ELR (cell line): ENCODE measurements at places on chromosomes 1 and 21.

GRCh38 chr21:45854690-45855247 lies 126.8 kb upstream of the COL6A1 start:
- no peak for DNase-seq

GRCh38 chr1:55378582-55378981 lies 163.4 kb upstream of the USP24 start:
- no peak for DNase-seq

GRCh38 chr1:234246638-234247116 lies 126.6 kb upstream of the COA6 start:
- DNase-seq = no peak

GRCh38 chr1:101299710-101300109 lies 62.9 kb downstream of the S1PR1 start:
- DNase-seq = no peak

DNA sequence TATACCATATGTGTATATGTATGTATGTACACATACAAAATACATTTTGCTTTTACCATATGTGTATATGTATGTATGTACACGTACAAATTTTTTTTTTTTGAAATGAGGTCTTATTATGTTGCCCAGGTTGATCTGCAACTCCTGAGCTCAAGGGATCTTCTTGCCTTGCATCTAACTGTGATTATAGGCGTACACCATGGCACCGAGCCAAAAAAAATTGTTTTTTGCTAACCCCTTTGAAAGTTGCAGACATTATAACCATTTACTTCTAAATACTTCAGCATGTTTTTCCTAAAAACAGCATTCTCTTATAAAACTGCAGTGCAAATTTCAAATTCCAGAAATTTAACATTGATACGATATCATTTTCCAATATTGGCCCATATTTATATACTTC lies 147.0 kb downstream of the POU2F1 start:
- no peak for DNase-seq

DNA sequence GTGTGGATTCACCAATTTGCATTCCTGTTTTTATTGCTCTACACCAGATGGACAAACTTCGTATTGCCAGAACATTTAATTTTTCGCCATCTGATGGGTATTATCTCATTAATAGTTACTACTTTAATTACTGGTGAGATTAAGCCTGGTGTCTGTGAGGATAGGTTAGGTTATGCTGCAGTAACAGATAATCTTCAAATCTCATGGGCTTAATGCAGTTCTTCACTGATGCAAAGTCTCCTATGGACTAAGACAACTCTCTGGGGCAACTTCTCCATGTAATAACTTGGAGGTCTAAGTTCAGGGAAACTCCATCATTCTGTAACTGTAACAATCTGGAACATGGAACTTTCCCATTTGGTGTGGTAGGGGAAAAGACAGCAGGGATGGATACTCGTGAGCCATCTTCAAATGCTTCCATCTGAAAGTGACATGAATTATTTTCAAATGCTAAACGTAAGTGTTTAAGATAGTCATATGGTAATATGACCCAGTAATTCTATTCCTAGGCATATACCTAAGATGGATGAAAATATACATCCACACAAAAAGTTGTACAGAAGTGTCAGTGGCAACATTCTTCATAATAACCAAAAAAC lies 111.6 kb downstream of the LEPR start:
- no peak for DNase-seq

GRCh38 chr21:44918581-44919033 lies 2.1 kb downstream of the ITGB2 start:
- no peak for DNase-seq

GRCh38 chr1:195806060-195806459 lies 802.2 kb downstream of the KCNT2 start:
- DNase-seq = no peak

DNA sequence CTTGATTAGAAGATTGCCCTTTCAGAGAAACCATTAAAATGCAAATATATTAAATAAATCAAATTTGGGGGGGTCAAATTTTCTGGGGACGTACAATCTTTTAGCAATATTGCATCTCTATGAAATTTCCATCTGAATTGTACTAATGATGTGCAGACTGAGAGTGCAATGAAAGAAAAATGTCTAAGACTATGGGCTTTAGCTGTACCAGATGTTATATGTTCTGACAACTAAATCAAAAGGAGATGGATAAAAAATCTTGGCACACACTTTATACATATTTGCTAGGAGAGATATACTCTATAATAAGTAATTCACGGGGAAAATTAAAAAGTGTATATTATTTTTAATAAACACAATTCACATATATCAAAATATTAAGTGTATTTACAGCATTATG lies 13.0 kb upstream of the PLPPR5 start:
- DNase-seq = no peak

DNA sequence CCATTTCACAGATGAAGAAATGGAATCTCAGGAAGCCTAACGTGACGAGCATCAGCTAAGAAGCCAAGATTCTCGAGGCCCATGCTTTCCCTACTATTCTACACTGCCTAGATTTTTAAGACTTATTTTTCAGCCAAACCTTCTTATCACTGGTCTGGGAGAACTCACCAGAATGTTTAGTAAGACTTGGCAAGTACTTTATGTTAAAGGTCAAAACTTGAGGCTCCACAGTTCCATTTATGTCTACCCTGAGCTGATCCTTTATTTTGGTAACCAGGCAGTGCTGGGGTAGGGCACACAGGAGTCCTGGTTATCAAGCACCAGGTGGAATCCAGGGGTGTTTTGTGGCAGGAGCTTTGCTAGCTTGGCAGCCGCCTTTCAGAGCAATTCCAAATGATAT lies 16.8 kb downstream of the PLXNA2 start:
- no peak for DNase-seq

DNA sequence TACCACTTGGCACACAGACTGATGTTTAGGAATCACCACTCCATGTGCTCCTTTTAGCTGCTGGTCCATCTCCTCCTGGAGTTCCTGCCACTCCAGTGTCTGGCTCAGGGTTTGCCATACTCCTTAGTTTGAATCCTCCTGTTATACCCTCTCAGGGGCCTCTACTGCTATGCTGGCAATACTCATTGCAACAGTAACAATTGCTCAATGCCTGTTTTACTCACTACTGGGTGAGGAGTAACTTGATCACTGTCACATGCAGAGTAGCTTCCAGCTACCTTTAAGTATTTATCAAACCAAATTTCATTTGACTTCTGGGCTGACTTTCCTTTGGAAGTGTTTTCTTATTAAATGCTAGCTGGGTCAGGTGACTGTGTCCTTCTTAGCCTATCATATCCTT lies 107.2 kb upstream of the WLS start:
- DNase-seq = peak; percentile 27

- DNase-seq = no peak
Observed at GRCh38 chr1:232876506-232877364, 71.5 kb downstream of the MAP10 start.

- no peak for DNase-seq
Observed at GRCh38 chr1:222098404-222098803, 356.5 kb upstream of the DUSP10 start.

- peak; percentile 76 for DNase-seq
Observed at GRCh38 chr1:152459596-152460528, 45.8 kb upstream of the CRNN start.

DNA sequence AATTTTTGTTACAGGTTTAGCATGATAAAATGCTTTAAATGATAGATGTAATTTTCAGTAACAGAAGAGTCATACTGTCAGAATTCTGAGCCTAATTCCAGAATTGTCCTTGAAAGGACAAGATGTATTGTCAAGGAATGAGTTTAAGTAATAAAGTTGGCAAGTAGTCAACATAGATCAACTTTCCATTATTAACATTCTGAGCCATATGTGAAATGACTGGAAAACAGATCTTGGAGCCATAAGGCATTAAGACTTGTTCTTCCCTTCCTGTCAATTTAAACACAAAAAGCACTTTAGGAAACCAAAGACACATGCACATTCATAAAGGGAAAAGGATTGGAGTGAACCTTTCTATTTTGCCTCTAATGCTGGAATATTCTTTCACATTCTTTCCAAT lies 107.0 kb downstream of the ODF2L start:
- DNase-seq = no peak
